ENCODE measurements at places on chromosomes 16 and 17. TPM values are rescaled to one million over a fixed set of nuclear protein-coding genes. Genes with fewer than 3 reads are reported as not detected.

Gene TEX19
- total RNA-seq: 0.41 TPM

Gene SHMT1
- total RNA-seq: 49.8 TPM

Gene TMIGD1
- total RNA-seq: not detected

Gene SALL1
- 0.36 TPM for total RNA-seq

Gene RHOT2
- 88.2 TPM for total RNA-seq

Gene ASPSCR1
- total RNA-seq: 25.9 TPM

Gene TP53TG3C
- total RNA-seq: 0.50 TPM

Gene KRT16
- 1.5 TPM for total RNA-seq

Gene PYDC1
- total RNA-seq: not detected

Gene KRTAP9-4
- not detected for total RNA-seq

Gene C17orf113
- 0.97 TPM for total RNA-seq

Gene ROGDI
- 15.5 TPM for total RNA-seq

Gene NARF
- total RNA-seq: 49.4 TPM

Gene NGFR
- total RNA-seq: 0.85 TPM

Gene DCTPP1
- total RNA-seq: 109 TPM

All from A549 treated with dexamethasone at 1 μM for 4 hours (cell line).